ENCODE measurements at places on chromosomes 1 and 21.
A peak's percentile ranks its signal among the peaks of the same experiment; 100 is the strongest.

DNA sequence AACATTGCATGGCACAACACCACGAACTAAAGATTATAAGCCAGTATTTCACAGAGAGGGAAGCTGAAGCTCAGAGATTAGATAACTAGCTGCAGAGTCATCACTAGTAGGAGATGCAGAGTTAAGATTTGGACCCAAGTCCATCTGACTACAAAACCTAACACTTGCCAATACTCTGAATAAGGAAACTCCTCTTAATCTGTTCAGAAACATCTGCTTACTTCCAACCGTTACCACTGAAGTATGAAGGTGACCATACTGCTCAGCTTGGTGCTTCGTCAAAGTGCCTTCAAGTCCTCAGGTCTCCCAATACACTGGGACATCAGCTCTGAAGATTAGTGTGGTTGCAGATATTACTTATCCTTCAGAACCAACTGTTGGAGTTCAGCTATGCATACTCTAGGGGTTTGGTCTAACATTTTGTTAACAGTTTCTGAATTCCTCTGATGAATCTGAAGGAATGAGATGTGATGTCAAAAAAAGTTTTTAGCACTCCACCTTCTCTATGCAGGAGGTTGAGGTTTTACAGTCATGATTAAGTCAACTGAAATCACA, 179.6 kb downstream of the TPR start:
- no peak for DNase-seq

DNA sequence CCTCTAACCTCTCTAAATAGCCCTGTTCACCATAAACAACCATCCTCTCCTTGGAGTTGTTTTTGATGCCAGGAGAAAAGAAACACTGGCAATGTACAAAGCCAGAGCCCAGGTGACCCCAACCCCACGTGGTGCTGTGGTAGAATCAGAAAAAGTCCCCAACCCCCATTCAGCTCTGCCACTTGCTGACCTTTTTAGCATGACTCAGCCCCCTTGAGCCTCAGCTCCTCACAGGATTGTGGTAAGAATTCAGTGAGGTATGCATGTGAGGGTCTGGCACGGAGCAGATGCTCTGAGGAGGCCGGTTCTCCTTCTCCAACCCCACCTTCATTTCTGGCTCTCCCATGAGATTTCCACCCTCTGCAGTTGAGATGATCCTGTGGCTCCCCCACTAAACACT, 11.1 kb upstream of the CHI3L1 start:
- DNase-seq: no peak

DNA sequence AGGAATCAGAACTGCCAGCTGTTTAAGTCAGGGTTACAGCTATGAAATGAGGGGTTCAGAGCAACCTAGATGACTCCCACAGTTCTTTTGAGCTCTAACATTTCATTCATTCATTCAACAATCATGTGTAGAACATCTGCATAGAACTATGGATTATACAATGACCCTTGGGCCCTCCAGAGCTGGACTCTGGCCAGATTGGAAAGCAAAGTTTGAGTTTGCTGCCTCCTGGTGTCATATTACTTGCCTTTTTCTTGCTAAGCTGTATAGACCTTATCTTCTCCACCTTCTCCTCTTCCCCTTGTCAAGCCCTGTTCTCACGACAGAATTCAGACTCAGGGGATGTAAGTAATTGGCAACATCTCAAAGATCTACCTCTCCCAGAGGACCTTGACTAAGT, 4.0 kb downstream of the CASQ2 start:
- peak; percentile 56 for DNase-seq

DNA sequence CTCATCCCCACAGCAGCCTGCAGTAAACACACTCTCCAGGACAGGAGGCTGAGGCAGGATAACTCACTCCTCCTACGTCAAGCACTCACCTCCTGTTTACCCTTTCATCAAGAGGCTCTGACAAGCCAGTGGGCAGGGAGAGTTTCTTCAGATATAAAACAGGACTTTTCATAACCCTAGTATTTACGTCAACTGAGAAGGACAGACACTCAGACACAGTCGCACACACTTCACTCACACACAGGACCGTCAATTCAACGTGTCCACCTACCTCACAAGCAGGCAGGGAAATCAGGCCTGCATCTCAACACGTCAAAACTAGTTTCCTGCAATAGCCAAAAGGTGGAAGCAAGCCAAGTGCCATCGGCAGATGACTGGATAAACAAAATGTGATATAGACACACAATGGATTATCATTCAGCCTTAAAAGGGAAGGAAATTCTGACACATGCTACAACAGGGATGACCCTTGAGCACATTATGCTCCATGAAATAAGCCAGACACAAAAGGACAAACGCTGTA, 48.6 kb downstream of the ITPKB start:
- DNase-seq: no peak

DNA sequence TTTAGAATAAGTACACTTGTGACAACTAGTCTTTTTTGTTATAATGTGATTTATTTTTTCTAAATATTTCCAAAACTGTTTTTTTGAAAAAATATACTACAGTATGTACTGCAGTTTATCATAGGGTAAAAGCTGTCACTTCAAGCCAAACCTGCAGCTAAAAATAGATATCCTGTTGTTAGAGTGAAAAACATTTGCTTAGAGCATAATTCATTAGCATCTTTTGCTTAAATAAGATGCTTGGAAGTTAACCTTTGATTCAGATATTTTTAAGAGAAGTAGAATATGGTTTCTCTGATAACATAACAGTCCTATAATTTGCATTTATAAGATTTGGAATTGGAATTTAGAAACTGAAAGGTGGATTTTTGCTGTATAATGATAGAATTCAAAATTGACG, 21.5 kb downstream of the PRKACB start:
- DNase-seq: no peak

DNA sequence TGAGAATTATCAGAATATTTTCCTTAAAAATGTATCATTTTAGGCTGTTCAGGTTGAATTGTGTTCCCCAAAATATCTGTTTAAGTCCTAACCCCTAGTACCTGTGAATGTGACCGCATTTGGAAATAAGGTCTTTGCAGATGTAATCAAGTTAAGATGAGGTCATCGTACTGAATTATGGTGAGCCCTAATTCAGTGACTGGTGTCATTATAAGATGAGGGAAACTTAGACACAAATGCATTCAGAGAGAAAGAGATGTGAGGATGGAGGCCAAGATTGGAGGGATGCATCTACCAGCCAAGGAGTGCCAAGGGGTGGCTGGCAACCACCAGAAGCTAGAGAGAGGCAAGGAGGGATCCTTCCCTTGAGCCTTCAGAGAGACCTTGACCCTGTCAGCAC, 4.1 kb downstream of the RAB4A start:
- DNase-seq: no peak

- DNase-seq: no peak
Measured at GRCh38 chr1:47951545-47952235, 45.5 kb downstream of the TRABD2B start.

DNA sequence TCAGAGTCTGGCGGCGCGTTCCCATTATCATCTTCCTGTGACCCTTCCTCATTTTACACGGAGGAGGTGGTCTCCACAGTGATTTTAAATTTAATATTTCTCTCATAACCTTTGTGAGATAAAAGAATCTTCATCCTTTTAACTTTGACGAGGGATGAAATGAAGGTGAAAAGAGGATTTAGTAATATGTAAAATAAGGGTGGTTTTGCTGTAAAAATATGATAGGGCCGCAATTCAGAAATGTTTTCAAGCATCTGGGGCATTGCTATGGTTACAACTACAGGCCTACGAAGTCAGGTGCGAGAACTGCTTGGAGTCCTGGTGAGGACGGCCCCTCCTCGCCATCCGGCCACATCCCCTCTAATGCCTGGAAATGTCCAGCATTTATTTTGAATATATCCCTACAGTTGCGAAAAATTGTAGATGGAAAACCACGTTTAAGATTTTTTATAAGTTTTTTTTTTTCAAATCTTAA, 422 bp upstream of the RSBN1 start:
- no peak for DNase-seq

- no peak for DNase-seq
Measured at GRCh38 chr1:164671323-164671965, 112.5 kb downstream of the PBX1 start.

DNA sequence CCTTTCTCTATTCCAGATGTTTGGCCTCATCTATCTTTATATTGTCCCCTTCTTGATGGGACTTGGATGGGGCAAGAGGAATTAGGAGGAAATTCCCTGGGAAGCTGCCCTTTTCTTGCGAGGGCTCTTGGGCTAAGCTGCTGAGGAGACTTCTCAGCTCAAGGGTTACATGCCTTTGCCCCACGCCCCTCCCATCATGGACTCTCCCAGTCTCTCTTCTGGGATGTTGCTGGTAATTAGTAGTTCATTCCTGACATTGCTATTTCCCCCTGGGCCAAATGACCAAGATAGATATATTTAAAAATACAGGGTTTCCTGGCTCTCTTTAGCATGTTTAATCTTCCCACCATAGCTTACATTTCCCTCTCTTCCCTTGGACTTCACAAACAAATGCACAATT, 90.6 kb upstream of the RALGPS2 start:
- no peak for DNase-seq

DNA sequence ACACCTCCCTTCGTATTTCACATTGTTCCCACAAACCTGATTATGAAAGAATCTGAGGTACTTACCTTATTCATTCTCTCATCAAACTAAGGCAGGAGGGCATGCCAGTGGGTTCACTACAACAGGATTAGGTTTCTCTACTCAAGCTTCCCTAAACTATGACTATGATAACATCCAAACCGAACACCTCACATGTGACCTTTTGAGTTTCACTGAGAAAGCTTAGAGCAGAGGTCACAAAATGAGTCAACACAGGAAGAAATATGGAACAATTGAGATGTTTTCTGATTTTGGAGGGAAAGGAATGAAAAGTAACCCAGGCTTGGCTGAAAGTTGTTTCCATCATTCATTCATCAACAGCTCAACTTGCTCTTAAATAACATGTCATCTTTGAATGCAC, 24.1 kb downstream of the UBR4 start:
- no peak for DNase-seq

GRCh38 chr1:47298025-47298699, 15.8 kb downstream of the STIL start:
- DNase-seq: no peak

Data from muscle of arm (tissue), 14 donors.